ENCODE measurements at places on chromosomes 3 and 15. TPM values are rescaled to one million over a fixed set of nuclear protein-coding genes. Genes with fewer than 3 reads are reported as not detected.

GRCh38 chr3:42116466-42116865 lies 25.3 kb downstream of the TRAK1 start:
- no peaks in the 10 kb centered on the region for H3K36me3 ChIP-seq
- H3K4me3 ChIP-seq, result no peak overlapping the region
- no peak overlapping the region for H3K27ac ChIP-seq
- no peak for DNase-seq
- peaks cover 83% of the 10 kb centered on the region for H3K4me1 ChIP-seq

- H3K27ac ChIP-seq, result no peak overlapping the region
- no peak for DNase-seq
- H3K36me3 ChIP-seq, result no peaks in the 10 kb centered on the region
- no peak overlapping the region for H3K4me3 ChIP-seq
- H3K27me3 ChIP-seq, result peaks cover 100% of the 10 kb centered on the region
Observed at GRCh38 chr3:147403511-147403910, 2.8 kb downstream of the ZIC4 start.

DNA sequence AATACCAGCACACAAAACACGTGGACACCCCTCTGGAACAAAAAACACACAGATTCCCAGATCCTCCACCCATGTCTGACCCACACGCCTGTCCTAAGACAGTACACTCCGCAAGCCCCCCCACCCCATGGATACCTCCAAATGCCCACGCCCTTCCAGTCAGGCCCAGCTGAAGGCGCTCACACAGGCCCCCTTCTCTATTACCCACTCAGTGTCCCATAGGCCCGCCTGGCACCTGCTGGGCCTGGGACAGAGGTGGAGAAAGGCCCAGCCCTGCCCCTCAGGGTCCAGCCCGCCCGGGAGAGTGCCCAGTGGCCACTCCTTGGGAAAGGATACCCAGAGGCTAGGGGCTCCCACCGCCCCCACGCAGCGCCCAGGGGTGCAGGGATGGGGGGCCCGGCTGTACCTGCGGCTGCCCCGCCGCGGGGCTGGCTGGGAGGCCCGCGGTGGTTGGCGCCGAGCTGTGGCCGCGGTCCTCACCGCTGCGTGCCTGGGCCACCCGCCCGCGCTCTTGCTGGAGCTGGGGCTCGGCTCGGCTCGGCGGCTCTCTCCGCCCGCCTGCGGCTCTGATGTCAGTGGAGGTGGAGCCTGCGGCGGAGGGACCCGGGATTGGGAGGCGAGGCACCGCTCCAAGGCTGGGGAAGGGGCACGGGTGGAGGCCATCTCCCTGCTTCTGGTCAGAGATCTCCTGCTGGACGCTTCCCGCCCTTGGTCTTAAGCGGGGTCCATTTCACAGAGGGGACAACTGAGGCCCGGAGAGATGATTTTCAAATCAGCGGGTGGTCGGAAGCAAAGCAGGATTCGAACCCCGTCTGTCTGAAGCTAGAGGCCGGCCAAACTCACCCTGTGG lies at the start of gene CAMK1:
CAMK1 (minus strand) TSS at position 522 of the 850 bp plus-strand sequence. CDS start 2,198 bp downstream, outside the sequence.
- peak; percentile 34 for DNase-seq
- no peaks in the 10 kb centered on the region for H3K27me3 ChIP-seq
- H3K36me3 ChIP-seq, result peaks cover 17% of the 10 kb centered on the region
- peak within 1 kb of the TSS; percentile 80 for H3K27ac ChIP-seq
- peak within 1 kb of the TSS; percentile 58 for H3K4me3 ChIP-seq
- H3K4me1 ChIP-seq, result peaks cover 44% of the 10 kb centered on the region

DNA sequence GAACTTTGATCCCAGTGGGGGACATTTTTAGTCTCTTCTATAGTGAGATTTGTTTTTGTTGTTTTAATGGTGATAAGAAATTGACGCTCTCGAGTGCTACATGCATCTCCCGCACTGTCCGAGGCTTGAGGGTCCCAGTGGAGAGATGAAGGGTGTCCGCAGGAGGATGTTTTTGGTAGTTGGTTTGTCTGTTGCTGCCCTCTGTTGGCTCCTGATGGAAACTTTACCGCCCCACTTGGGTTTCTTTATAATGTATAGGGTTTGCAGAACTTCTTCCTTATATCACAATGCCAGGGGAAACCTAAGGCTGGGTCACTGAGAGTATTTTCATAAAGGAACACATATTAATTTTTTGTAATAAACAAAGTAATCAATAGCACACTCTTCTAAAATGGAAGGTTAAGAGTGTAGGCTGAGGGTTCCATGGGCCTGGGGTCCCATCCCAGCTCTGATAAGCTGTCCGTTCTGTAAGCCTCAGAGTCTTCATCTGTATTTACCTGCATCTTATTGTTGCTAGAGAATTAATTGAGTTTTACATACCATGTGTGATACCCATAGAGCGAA lies 185.3 kb upstream of the FEZF2 start:
- H3K4me3 ChIP-seq, result no peak overlapping the region
- H3K27ac ChIP-seq, result no peak overlapping the region
- H3K4me1 ChIP-seq, result no peaks in the 10 kb centered on the region
- DNase-seq, result no peak

DNA sequence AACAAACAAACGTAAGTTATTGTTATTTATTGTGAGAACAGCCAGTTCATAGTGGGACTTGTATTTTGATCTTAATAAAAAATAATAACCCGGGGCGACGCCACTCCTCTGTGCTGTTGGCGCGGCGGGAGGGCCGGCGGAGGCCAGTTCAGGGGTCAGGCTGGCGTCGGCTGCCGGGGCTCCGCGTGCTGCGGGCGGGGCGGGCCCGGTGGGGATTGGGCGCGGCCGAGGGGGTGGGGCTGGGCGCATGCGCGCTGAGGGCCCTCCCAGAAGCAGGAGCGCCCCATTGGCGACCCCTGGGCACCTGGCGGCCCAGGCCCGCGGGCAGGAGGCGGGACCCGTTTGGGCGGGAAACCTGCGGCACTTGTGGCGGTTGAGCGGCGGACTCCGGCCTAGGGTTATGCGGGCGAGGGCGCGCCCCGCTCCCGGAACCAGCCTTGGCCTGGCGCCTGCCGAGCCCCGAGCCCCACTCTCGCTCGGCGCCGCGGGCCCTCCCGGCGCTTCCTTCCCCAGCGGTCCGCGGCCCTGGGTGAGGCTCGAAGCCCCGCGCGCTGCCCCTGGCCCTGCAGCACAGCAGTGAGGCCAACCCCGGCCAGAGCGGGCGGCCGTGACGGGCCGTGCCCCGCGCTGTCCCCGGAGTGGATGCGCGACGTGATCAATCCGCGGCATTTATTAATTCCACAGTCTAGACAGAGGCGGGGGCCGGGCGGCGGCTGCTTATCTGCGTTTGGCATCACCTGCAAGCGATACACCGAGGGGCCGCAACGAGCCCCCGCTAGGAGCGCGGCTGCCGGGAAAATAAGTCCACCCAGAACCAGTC lies 6.0 kb downstream of the ISL2 start:
- peaks cover 72% of the 10 kb centered on the region for H3K4me1 ChIP-seq
- no peak overlapping the region for H3K27ac ChIP-seq
- DNase-seq, result no peak
- peaks cover 77% of the 10 kb centered on the region for H3K27me3 ChIP-seq
- H3K36me3 ChIP-seq, result no peaks in the 10 kb centered on the region
- no peak overlapping the region for H3K4me3 ChIP-seq

- no peak overlapping the region for H3K4me3 ChIP-seq
- no peak for DNase-seq
- H3K27me3 ChIP-seq, result no peaks in the 10 kb centered on the region
- no peak overlapping the region for H3K27ac ChIP-seq
Observed at GRCh38 chr3:171680726-171681411, 129.4 kb downstream of the PLD1 start.

- peaks cover 34% of the 10 kb centered on the region for H3K36me3 ChIP-seq
- H3K4me3 ChIP-seq, result no peak overlapping the region
- no peaks in the 10 kb centered on the region for H3K27me3 ChIP-seq
Observed at GRCh38 chr3:14441240-14441919, 39.0 kb downstream of the SLC6A6 start.

GRCh38 chr3:161796780-161797179 lies 300.2 kb downstream of the OTOL1 start:
- H3K4me3 ChIP-seq, result no peak overlapping the region
- H3K4me1 ChIP-seq, result no peaks in the 10 kb centered on the region
- no peaks in the 10 kb centered on the region for H3K27me3 ChIP-seq
- DNase-seq, result no peak

DNA sequence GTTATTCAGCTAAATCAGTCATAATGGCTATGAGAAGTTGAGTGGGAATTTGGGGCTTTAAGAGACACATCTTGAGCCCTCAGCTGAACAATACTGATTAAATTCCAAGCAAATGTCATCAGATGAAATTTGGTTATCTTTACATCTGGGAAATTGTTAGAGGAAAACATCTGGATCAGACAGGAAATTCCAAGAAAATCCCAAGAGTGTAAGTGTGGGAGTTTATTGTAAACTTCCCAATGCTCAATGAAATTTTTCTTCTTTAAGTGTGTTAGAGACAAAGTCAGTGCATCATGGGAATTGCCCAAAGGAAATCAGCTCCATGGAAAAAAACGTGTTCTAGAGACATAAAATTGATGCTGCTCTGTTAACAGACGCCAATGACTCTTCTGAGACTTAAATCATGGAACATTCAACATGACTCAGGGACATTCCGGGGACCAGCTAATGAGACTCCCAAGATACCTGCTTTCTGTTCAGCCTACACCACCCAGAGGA lies 19.8 kb upstream of the DCLK3 start:
- H3K36me3 ChIP-seq, result no peaks in the 10 kb centered on the region
- DNase-seq, result no peak
- H3K27ac ChIP-seq, result no peak overlapping the region
- no peaks in the 10 kb centered on the region for H3K27me3 ChIP-seq
- H3K4me1 ChIP-seq, result peaks cover 16% of the 10 kb centered on the region
- H3K4me3 ChIP-seq, result no peak overlapping the region

DNA sequence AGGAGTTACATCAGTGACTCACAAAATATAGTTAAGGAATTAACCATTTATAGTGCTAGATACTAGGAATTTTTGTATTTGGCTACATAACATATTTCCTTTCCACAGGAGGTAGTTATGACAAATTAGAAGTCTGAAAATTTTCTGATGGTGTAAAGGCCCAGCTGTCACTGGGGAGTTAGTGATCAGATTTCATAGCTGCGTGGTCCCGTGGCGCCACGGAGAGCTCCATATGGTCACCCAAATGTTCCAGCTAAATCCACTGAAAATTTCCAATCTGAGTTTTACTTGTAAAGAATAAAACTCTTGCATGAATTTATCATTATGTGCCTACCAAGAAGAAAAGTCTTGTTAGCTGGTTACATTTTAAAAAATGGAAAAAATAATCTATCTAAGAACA lies 368.9 kb upstream of the PLSCR5 start:
- no peak overlapping the region for H3K27ac ChIP-seq
- H3K4me1 ChIP-seq, result no peaks in the 10 kb centered on the region
- H3K27me3 ChIP-seq, result no peaks in the 10 kb centered on the region
- DNase-seq, result no peak

DNA sequence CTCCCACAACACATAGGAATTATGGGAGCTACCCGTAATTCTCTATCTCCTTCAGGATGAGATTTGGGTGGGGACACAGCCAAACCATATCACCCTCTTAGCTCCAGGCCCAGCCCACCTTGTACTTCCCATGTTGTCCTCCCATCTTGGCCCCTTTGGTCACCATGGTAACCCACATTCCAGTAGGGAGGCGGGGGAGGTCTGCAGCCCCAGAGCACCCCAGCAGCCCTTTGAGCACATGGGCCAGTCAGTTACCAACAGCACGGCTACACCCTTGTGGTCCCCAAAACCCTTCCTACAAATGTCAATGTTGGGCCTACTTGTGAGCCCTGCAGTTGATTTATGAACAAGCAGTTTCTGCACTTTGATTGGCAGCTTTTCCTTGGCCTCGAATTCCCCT lies 84.5 kb downstream of the LRRK1 start:
- no peak overlapping the region for H3K27ac ChIP-seq
- H3K4me3 ChIP-seq, result no peak overlapping the region
- DNase-seq, result no peak
- peaks cover 5% of the 10 kb centered on the region for H3K27me3 ChIP-seq
- peaks cover 52% of the 10 kb centered on the region for H3K36me3 ChIP-seq
- peaks cover 28% of the 10 kb centered on the region for H3K4me1 ChIP-seq

DNA sequence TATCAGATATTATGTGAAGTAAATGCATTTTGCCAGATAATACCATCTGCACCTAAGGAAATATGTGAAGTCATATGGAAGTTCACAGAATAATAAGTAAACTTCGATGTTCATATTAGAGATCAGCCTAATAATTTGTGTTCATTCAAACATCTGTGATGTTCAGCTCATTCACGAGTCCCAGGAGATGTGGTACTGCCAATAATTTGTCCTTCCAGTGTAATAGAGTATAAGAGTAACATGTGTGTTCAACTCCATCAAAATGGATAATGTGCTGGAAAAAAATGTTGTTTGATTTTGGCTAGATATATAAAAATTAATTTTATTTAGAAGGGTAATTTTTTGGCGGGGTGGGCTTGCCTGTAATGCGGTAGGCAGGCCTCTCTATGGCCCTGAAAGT lies 75.4 kb upstream of the ARL6 start:
- no peak overlapping the region for H3K4me3 ChIP-seq
- no peaks in the 10 kb centered on the region for H3K36me3 ChIP-seq
- no peak for DNase-seq
- no peaks in the 10 kb centered on the region for H3K4me1 ChIP-seq
- no peak overlapping the region for H3K27ac ChIP-seq
- no peaks in the 10 kb centered on the region for H3K27me3 ChIP-seq

GRCh38 chr3:52742418-52743041 lies 28.2 kb downstream of the NEK4 start:
- peaks cover 96% of the 10 kb centered on the region for H3K36me3 ChIP-seq
- H3K4me3 ChIP-seq, result no peak overlapping the region
- peak; percentile 45 for DNase-seq
- H3K27me3 ChIP-seq, result no peaks in the 10 kb centered on the region

DNA sequence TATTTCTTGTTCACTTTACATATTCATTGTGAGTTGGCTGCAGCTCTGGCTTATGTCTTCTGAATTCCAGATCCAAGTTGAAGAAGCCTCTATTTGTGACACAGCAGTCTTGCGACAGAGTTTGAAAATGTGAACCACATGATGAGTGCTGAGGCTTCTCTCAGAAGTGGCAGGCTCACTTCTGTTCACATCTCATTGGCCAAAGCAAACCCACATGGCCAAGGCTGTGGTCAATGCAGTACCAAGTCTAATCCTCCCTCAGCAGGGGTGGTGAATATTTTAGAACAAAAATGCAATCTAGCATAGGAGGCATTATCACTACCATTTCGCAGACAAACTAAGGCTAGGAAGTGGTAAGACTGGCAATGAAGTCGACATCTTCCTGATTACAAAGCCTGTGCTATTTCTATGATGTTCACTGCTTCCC lies 45.2 kb downstream of the CDCP1 start:
- no peaks in the 10 kb centered on the region for H3K27me3 ChIP-seq
- peaks cover 19% of the 10 kb centered on the region for H3K4me1 ChIP-seq
- H3K27ac ChIP-seq, result peak overlapping the region; percentile 55
- H3K36me3 ChIP-seq, result no peaks in the 10 kb centered on the region
- H3K4me3 ChIP-seq, result no peak overlapping the region

DNA sequence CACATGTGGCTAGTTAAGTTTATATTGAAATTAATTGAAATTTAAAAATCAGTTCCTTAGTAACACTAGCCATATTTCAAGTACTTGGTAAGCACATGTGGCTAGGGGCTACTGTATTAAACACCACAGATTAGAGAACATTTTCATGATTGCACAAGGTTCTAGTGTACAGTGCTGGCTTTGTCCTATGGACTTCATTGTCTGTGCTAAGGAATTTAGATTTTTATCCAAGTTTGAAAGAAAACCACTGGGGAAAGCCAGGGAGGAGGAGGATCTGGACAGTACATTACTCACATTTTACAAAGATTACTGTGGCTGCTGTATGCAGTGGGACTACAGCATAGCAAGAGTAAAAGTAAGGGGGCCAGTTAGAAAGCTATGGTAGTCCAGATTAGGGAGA lies 13.9 kb downstream of the STAC start:
- H3K27me3 ChIP-seq, result no peaks in the 10 kb centered on the region
- no peak for DNase-seq
- H3K27ac ChIP-seq, result no peak overlapping the region

The SNUPN gene
- polyA plus RNA-seq, result 31.8 TPM

The RNU5B-1 gene
- not detected for polyA plus RNA-seq

All from CD14-positive monocyte (primary cell).